ENCODE measurements at places on chromosomes 3 and 15.

- no peaks in the 10 kb centered on the region for H3K27me3 ChIP-seq
- peaks cover 35% of the 10 kb centered on the region for H3K4me1 ChIP-seq
- no peak for DNase-seq
- H3K27ac ChIP-seq, result peak overlapping the region; percentile 98
Measured at GRCh38 chr3:151306168-151306810, 10.3 kb downstream of the GPR87 start.

- H3K27ac ChIP-seq, result no peak overlapping the region
- no peak for DNase-seq
- H3K4me3 ChIP-seq, result no peak overlapping the region
- no peaks in the 10 kb centered on the region for H3K4me1 ChIP-seq
- peaks cover 7% of the 10 kb centered on the region for H3K36me3 ChIP-seq
- H3K27me3 ChIP-seq, result no peaks in the 10 kb centered on the region
Measured at GRCh38 chr15:83565138-83565537, 88.8 kb upstream of the ADAMTSL3 start.

GRCh38 chr15:47332481-47332880 lies 384.8 kb upstream of the SEMA6D start:
- H3K36me3 ChIP-seq, result peaks cover 6% of the 10 kb centered on the region
- H3K27ac ChIP-seq, result peak overlapping the region; percentile 85
- H3K27me3 ChIP-seq, result no peaks in the 10 kb centered on the region
- no peak for DNase-seq
- peaks cover 41% of the 10 kb centered on the region for H3K4me1 ChIP-seq

- H3K27me3 ChIP-seq, result no peaks in the 10 kb centered on the region
- no peak overlapping the region for H3K4me3 ChIP-seq
- H3K4me1 ChIP-seq, result peaks cover 5% of the 10 kb centered on the region
- H3K27ac ChIP-seq, result no peak overlapping the region
Measured at GRCh38 chr3:117434661-117435412, 725.3 kb downstream of the TUSC7 start.

DNA sequence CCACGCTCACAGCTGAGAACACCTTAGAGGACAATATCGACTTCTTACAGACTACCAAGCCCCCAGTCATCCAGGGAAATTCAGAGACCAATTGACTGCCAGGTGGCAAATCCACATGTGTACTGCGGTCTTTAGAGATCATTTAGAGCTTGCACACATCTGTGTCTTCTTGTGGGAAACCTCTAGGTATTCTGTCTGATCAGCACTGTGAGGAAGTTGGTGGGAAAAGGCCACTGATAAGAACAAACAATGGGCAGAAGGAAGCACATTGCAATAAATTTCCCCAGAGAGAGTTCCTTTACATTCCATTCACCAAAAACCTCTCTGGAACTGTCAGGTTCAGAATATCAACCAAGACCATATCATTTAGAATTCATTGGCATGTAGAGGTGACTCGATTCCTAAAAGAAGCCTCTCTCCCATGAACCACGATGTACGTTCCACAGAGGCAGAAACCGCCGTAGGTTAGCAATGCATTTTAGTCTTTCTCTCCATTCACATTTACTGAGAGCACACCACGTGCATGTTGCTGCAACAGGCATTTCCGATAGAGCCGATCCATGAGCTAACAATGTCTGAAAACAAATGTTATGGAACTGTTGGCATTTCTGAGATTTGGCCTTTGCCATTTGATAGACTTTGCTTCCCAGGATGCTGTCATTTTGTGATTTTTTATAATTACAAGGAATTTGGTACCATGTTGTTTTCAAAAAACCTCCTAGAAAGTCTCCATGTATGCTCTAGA lies 287.3 kb upstream of the TPRG1 start:
- H3K4me1 ChIP-seq, result peaks cover 6% of the 10 kb centered on the region
- H3K4me3 ChIP-seq, result no peak overlapping the region
- peaks cover 19% of the 10 kb centered on the region for H3K36me3 ChIP-seq
- DNase-seq, result no peak
- H3K27ac ChIP-seq, result no peak overlapping the region
- no peaks in the 10 kb centered on the region for H3K27me3 ChIP-seq

DNA sequence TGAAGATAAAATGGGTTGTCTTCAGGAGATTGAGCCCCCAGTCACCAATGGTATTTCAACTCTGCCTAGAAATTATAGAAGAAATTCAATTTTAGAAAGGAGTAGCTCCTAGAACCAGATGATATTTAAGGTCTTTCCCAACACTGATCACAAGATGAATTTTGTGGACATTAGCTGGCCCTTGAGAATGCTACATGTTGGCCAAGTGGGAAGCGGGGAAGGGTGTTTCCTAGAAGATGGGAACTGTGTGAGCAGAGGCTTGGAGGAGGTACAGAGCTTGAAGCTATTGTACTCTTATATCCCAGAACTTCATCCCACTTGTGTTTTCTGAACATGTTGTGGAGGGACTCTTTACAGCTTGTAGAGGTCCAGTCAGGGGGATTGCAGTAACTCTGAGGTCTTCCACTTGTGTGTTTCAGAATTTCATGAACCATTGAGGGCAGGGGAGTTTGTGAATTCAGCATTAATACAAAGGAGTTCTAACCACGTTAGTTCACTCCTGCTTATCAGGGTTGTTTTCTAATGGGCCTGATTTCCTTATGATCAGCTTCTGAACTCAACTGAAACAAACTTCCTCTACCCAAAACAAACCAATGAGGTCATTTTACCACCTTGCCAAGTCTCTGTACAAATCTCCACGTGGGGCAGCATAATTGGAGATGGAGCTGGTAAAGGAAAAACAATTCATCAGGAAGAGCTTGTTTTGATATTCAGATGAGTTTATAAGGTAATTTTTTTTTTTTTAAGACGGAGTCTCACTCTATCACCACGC lies 152.6 kb upstream of the TPM1 start:
- H3K36me3 ChIP-seq, result no peaks in the 10 kb centered on the region
- H3K4me1 ChIP-seq, result peaks cover 39% of the 10 kb centered on the region
- H3K27ac ChIP-seq, result no peak overlapping the region
- no peaks in the 10 kb centered on the region for H3K27me3 ChIP-seq
- no peak for DNase-seq

DNA sequence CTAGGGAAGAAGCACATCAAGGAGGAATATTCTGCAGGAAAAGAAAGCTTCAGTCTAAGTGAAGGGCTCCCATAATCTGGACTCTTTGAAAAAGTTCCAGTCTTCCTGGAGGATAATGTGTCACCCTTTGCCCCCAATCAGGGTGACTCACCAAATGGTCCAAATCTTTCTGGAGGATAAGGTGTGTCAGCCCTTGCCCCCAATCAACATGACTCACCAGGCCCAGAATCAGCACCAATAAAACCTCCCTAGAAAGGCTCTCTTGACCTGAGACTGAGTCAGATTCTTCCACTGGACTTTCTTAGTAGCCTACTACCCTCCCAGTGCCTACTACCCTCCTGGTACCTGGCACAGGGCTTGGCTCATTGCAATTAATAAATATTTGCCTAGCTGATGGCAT lies 9.5 kb upstream of the ARL14 start:
- H3K4me3 ChIP-seq, result no peak overlapping the region
- no peaks in the 10 kb centered on the region for H3K27me3 ChIP-seq
- no peaks in the 10 kb centered on the region for H3K4me1 ChIP-seq
- H3K27ac ChIP-seq, result no peak overlapping the region
- DNase-seq, result no peak
- H3K36me3 ChIP-seq, result no peaks in the 10 kb centered on the region

GRCh38 chr3:63753567-63753966 lies 65.5 kb upstream of the C3orf49 start:
- H3K36me3 ChIP-seq, result no peaks in the 10 kb centered on the region
- peaks cover 11% of the 10 kb centered on the region for H3K27me3 ChIP-seq
- no peaks in the 10 kb centered on the region for H3K4me1 ChIP-seq
- H3K27ac ChIP-seq, result no peak overlapping the region
- DNase-seq, result no peak

DNA sequence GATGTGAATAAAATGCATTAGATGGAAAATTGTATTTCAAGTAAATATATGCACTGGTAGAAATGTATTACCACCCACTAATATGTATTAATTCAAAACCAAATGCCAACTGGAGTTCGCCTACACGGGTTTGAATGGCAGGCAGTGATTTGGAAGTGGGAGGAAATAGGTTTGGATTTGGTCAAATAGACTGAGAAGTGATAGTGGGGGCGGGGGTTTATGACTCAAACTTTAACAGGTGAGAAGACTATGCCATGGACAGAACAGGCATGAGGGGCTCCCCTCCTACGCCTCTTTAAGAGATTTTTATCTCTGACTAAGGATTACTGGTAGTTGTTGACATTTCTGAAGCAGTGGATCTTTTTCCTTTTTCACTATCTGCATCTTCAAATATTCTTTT lies 677.8 kb downstream of the NTRK3 start:
- no peaks in the 10 kb centered on the region for H3K36me3 ChIP-seq
- no peak overlapping the region for H3K27ac ChIP-seq
- H3K4me1 ChIP-seq, result no peaks in the 10 kb centered on the region
- H3K4me3 ChIP-seq, result no peak overlapping the region

- DNase-seq, result no peak
- no peak overlapping the region for H3K27ac ChIP-seq
- peaks cover 6% of the 10 kb centered on the region for H3K27me3 ChIP-seq
- no peak overlapping the region for H3K4me3 ChIP-seq
- no peaks in the 10 kb centered on the region for H3K36me3 ChIP-seq
Measured at GRCh38 chr3:27253391-27253790, 115.8 kb downstream of the NEK10 start.

- peak overlapping the region; percentile 69 for H3K27ac ChIP-seq
- H3K36me3 ChIP-seq, result peaks cover 16% of the 10 kb centered on the region
- H3K4me1 ChIP-seq, result peaks cover 20% of the 10 kb centered on the region
- H3K4me3 ChIP-seq, result no peak overlapping the region
Measured at GRCh38 chr3:196772102-196772501, 32.4 kb downstream of the PAK2 start.

- peaks cover 45% of the 10 kb centered on the region for H3K36me3 ChIP-seq
- DNase-seq, result no peak
- H3K4me3 ChIP-seq, result no peak overlapping the region
- H3K27me3 ChIP-seq, result no peaks in the 10 kb centered on the region
Measured at GRCh38 chr3:141959589-141960554, 83.4 kb downstream of the ATP1B3 start.

- H3K27ac ChIP-seq, result no peak overlapping the region
- H3K36me3 ChIP-seq, result no peaks in the 10 kb centered on the region
- H3K27me3 ChIP-seq, result no peaks in the 10 kb centered on the region
Measured at GRCh38 chr3:66083784-66084213, 45.1 kb upstream of the MAGI1 start.

DNA sequence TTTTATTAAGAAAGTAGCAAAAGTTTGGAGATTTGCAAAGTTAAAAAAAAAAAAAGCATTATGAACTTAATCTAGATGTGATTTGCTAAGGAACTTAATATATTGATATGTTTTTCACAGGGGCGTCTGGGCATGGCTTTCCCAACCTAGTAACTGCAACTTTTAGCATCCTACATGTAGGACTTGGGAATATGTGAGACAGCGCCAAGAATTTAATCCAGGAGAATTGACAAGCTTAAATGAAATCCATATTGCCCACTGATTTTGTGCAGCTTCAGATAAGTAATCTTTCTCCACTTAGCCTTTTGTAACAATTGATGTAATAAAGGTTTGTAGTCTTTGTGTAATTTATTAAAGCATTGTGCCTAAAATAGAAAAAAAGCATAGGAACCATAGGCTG lies 982 bp upstream of the GABPB1 start:
- peak overlapping the region; percentile 95 for H3K4me3 ChIP-seq
- H3K36me3 ChIP-seq, result peaks cover 22% of the 10 kb centered on the region
- H3K27me3 ChIP-seq, result no peaks in the 10 kb centered on the region
- H3K27ac ChIP-seq, result peak overlapping the region; percentile 100

- H3K4me1 ChIP-seq, result peaks cover 10% of the 10 kb centered on the region
- peaks cover 14% of the 10 kb centered on the region for H3K36me3 ChIP-seq
- no peak overlapping the region for H3K4me3 ChIP-seq
- H3K27me3 ChIP-seq, result no peaks in the 10 kb centered on the region
- DNase-seq, result no peak
Measured at GRCh38 chr3:132543011-132543739, 53.9 kb upstream of the ACKR4 start.

- H3K4me1 ChIP-seq, result no peaks in the 10 kb centered on the region
- H3K36me3 ChIP-seq, result no peaks in the 10 kb centered on the region
- H3K27ac ChIP-seq, result no peak overlapping the region
- H3K27me3 ChIP-seq, result no peaks in the 10 kb centered on the region
Measured at GRCh38 chr3:89025185-89025584, 82.2 kb upstream of the EPHA3 start.

GRCh38 chr15:28026764-28027713 lies 72.1 kb downstream of the OCA2 start:
- no peaks in the 10 kb centered on the region for H3K36me3 ChIP-seq
- no peak for DNase-seq
- peaks cover 4% of the 10 kb centered on the region for H3K4me1 ChIP-seq

DNA sequence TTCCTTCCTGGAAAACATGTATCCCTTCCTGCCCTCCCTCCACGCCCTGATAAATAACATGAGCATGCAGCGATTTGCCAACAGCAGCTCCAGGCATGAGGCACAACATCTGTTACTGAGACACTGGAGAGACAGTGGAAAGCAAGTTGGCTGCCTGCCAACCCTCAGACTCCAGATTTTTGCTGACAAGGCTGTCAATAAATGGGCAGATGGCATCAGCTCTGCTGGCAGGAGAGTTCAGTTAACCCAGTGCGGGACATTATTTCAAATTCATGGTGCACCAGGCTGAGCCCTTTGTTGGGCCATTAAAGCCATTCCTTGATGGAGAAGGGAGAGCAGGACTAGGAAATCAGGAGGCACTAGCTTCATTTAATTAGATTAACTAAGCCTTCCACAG lies 293.3 kb downstream of the MEX3B start:
- H3K4me3 ChIP-seq, result no peak overlapping the region
- no peaks in the 10 kb centered on the region for H3K36me3 ChIP-seq
- peaks cover 35% of the 10 kb centered on the region for H3K27me3 ChIP-seq
- H3K4me1 ChIP-seq, result peaks cover 43% of the 10 kb centered on the region
- peak overlapping the region; percentile 55 for H3K27ac ChIP-seq

GRCh38 chr15:63107895-63108546 lies 13.6 kb upstream of the LACTB start:
- peak overlapping the region; percentile 80 for H3K27ac ChIP-seq
- peaks cover 13% of the 10 kb centered on the region for H3K4me1 ChIP-seq
- no peak for DNase-seq
- no peak overlapping the region for H3K4me3 ChIP-seq
- no peaks in the 10 kb centered on the region for H3K36me3 ChIP-seq

DNA sequence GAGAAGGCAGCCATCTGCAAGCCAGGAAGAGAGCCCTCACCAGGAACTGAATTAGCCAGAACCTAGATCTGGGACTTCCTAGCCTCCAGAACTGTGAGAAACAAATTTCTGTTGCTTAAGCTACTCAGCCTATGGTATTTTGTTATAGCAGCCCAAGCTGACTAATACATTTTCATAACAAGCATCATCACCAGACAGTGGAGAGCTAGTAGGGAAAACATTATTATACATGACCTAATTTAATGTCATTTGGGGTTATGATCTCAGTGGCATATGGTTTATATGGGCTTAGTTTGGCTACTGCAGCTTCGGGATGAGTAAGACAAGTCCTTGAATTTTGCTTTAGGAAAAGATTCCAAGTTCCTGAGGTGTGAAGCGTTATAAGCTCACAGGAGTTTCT lies 35.6 kb downstream of the LNP1 start:
- peaks cover 8% of the 10 kb centered on the region for H3K36me3 ChIP-seq
- no peaks in the 10 kb centered on the region for H3K27me3 ChIP-seq
- H3K4me1 ChIP-seq, result no peaks in the 10 kb centered on the region
- DNase-seq, result no peak
- no peak overlapping the region for H3K27ac ChIP-seq

GRCh38 chr15:68268405-68268804 lies 9.1 kb upstream of the FEM1B start:
- no peak overlapping the region for H3K4me3 ChIP-seq
- no peaks in the 10 kb centered on the region for H3K36me3 ChIP-seq
- H3K27me3 ChIP-seq, result no peaks in the 10 kb centered on the region
- H3K27ac ChIP-seq, result peak overlapping the region; percentile 37
- H3K4me1 ChIP-seq, result peaks cover 34% of the 10 kb centered on the region

Data from mesothelial cell of epicardium (in vitro differentiated cells).